ENCODE measurements at places on chromosomes 12 and 14.
A peak's percentile ranks its signal among the peaks of the same experiment; 100 is the strongest.

DNA sequence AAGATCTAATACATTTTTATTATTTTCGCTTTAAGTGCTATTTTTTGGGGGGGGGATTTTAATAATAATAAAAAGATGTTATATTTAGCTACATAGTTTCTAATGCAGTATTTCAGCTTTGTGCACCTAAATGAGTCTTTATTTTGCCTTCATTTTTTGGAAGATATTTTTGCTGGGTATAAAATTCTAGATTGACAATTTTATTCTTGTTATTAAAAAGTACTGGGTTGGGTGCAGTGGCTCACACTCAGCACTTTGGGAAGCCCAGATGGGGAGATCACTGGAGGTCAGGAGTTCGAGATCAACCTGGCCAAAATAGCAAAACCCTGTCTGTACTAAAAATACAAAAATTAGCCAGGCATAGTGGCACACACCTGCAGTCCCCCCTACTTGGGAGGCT lies 173.6 kb downstream of the SLC15A5 start:
- DNase-seq = no peak

- peak; percentile 70 for DNase-seq
Observed at GRCh38 chr12:123150744-123151456, at the start of gene PITPNM2. TSS of gene PITPNM2 (minus strand) at chr12:123151090. CDS start at chr12:123034590, 116,500 bp downstream.

DNA sequence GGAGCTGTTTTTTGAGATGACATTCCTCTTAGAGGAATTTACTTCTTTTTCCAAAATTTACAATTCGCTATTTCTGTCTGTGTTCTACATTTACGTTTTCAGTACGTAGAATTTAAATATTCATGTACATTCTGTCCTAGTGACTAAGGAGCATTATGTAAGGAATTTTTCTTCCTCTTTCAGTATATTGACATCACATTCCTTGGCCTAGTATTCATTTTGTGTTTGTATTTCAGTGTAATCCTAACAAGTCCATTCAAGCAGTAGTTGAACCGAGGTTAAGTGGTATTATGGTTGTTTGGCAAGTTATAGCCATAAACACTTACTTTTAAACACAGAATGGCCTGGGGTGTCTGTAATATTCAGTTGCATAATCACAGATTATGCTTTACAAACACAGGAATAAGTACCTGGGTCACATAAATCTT lies 465.2 kb downstream of the PCNX1 start:
- DNase-seq = no peak

GRCh38 chr12:91947459-91947858 lies 198.2 kb downstream of the BTG1 start:
- DNase-seq = no peak

DNA sequence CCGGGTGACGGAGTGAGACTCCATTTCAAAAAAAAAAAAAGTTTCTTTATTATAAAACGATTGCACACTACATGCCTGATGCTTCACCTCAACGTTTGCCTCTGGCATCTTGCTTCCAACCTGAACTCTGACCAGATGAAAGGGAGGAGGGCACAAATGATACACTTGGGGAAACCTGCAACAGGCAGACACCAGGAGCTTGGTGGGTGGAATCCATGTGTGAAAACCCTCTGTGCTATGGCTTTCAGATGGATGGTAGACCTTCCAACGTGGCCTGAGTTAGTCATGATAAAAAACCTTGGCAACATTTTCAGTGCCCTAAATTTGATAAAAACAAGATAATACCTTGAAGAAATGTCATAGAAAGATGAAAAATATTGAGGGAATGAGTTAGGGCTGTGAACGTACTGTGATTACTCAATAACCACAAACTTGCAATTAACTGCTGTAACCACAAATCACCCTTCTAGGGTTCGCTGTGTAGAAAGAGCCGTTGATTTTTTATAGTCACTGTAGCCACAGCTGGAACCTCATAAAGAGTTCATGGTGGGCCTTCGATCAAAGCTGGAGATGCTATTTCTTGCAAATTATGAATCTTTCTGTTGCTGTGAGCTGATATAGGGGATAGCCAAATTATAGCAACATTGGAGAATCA lies 26.1 kb upstream of the GZMB start:
- DNase-seq = no peak

- DNase-seq = no peak
Observed at GRCh38 chr14:92973798-92974372, 50.9 kb downstream of the CHGA start.

Measured in right forelimb (tissue), 1 donor.